Right lung (tissue), 10 donors: ENCODE measurements at places on chromosomes 1 and 21. TPM values are rescaled to one million over a fixed set of nuclear protein-coding genes. Genes with fewer than 3 reads are reported as not detected.

Gene GSTM1
- polyA plus RNA-seq = 108 TPM

Gene MRPL9
- polyA plus RNA-seq = 113 TPM

Gene TP73
- 3.3 TPM for polyA plus RNA-seq

Gene TSPAN1
- polyA plus RNA-seq = 2.0 TPM

Gene MTOR
- 41.7 TPM for polyA plus RNA-seq

Gene CELA3A
- polyA plus RNA-seq = not detected

Gene RIPPLY3
- polyA plus RNA-seq = 2.9 TPM

Gene FCRL5
- 0.06 TPM for polyA plus RNA-seq

Gene ATG4C
- polyA plus RNA-seq = 18.7 TPM

Gene DENND2D
- 22.0 TPM for polyA plus RNA-seq

Gene RSPH1
- polyA plus RNA-seq = 20.7 TPM
